ENCODE measurements at places on chromosomes 2 and 18.

- no peak for DNase-seq
Observed at GRCh38 chr2:45433363-45433762, 177.7 kb downstream of the SRBD1 start.

- no peak for DNase-seq
Observed at GRCh38 chr2:54321047-54321446, 65.0 kb upstream of the TSPYL6 start.

DNA sequence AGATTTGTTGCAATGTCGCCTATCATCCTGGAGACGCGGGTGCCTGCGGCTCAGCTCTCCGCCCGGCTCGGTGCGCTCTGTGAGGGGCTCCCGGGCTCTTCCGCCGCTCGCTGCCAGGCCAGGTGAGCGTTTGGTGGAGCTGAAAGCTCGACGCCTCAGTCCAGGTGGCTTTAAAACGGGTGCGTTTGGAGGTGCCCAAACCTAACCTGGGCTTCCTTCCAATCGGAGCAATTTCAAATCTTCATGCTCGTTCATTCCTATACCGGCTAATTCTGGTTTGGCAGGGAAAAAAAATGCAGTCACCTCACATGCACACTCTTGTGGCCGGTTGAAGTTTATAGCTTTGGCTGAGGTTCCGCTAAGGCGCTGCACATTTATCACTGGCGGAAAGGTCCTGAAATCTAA, at the start of gene SLC16A14:
Gene SLC16A14 (minus strand): TSS at position 274 of the 405 bp plus-strand sequence. CDS start 9,572 bp downstream, outside the sequence.
- no peak for DNase-seq

- no peak for DNase-seq
Observed at GRCh38 chr2:53622141-53622540, 145.5 kb upstream of the CHAC2 start.

DNA sequence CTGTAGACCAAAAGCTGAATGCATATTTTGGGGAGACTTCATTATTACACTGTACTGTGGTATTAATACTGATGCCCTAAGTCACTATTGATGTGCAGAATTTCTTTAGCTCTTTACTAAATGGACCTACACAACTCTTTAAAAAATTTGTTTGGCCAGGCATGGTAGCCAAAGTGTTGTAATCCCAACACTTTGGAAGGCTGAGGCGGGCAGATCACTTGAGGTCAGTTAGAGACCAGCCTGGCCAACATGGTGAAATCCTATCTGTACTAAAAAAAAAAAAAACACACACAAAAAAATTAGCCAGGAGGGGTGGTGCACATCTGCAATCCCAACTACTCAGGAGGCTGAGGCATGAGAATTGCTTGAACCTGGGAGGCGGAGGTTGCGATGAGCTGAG, 6.4 kb downstream of the TMEM182 start:
- DNase-seq, result no peak

DNA sequence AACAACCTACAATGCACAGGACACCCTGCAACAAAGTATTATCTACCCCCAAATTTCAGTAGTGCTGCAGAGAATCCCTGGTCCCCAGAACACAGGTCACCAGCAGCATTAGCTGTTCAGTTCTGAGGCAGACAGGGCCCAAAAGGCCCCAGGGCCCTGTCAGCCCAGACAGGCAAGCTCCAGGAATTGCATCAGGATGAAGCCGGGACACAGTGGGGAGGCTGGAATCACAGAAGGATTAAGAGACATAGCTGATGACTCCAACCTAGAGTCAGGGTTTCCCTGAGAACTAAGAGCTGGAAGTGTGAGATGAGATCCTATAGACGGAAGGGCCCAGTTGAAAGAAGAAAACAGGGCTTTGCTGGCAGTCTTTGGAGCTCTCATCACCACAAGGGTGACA, 148.1 kb downstream of the GALNT14 start:
- no peak for DNase-seq

DNA sequence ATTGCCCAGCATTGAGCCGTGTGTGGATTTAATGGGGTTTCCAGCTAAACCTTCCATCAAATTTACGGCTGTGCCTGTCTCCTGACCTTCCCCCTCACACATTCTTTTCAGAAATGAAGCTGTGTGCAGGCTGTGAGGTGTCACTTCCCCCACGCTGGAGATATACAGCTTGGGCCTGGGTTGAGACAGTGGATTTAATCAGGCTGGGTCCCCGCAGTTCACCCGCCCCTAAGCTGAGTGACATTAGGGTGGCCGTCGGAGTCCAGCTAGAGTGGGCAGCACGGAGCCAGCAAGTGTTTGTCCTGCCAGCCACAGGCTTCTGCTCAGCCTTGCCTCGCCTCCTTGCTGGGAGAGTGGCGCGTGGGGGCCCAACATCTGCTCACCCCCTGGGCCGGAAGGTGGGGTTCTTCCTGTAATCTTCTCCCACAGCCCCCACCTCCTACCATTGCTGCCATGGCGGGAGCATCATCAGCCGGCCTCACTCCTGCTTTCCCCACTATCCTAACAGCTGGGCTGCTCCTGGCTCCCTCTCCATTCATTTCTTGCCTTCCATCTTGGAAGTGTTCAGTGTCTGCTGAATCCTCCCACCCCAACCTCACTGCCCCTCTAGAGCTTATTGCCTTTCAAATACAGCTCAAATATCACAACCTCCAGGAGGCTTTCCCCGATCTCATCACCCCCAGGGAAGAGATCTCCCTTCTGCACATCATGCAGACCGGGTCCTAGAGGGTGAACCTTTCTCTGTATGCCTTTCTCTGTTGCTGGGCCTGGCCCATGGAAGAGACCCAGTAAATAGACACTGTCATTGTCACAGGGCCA, 149.0 kb downstream of the GLI2 start:
- no peak for DNase-seq

- no peak for DNase-seq
Observed at GRCh38 chr2:119352357-119352756, 14.3 kb downstream of the C2orf76 start.

- no peak for DNase-seq
Observed at GRCh38 chr18:8777846-8778245, 72.5 kb downstream of the MTCL1 start.

DNA sequence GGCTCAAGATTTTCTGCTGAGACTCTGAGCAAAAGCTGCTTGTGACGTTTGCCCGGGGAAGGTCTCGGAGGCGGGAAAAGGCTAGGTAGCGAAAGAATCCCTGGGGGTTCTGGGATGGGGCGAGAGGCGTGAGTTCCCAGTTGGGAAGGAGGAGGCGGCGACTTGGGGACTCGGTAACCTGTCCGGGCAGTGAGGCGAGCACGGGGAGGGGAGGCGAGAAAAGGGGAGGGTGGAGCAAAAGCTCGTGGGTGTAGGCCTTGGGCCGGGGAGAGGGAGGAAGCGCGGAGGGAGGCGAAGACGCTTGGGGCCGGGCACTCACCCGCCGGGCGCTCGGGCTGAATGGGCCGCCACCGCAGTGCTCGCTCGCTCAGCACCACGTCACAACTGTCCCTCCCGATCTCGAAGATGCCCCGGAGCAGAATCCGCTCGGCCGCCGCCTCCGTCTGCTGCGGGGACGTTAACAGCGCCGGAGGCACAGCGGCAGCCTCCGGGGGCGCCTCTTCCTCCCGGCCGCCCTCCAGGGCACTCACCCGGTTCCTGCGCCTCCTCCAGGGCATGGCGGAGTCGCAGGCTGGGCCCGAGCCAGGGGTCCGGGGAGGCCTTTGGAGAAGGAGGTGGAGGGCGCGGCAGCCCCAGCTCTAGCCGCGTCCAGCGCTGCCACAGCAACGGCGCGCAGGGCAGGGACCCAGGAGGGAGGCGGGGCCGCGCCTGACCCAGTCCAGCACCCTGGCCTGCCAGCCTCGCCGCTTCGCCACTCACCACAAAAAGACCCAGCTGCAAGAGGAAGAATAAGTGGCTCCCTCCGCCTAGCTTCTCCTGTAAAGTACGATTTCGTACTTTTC, at the start of gene CERKL:
Gene CERKL (minus strand): TSS at position 656 of the 842 bp plus-strand sequence. CDS start 99 bp downstream, at position 557.
- no peak for DNase-seq

DNA sequence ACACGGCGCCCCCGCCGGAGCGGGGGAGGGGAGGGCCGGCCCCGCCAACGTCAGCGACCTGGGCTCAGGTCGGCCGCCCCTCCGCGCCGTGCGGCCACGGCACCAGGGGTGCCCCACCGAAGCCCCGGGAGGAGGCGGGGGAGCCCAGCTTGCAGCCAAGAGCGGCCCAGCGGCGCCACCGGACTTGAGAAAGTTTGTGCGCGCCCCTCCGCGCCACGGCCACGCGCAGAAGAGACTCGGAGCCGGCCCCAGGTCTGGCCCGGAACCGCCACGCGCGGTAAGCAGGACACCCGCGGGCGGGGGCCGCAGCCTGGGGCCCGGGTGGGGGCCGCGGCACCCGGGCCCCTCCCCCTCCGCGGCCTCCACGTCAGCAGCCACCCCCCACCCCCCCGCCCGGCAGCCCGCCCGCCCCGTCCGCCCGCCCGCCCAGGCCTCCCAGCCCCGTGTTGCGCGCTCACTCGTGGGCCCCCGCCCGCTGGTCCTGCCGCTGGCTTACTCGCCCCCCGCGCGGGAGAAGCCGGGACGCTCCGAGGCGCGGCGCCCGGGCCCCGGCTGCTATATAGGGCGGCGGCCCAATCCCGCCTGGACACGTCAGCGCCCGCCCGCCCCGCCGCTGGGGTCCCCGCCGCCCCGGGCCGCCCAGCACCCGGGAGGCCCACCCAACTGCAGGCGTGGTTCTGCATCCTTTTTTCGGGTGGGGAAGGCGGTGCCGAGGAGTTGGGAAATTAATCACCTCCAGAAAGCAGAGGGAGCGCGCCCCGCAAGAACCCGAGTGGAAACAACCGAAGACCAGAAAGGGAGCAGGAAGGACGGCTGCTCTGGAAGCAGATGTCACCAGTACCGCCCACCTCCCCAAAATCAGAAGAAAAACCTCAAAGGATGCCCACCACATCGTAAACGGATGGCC, 42.9 kb downstream of the HDLBP start:
- DNase-seq, result no peak

DNA sequence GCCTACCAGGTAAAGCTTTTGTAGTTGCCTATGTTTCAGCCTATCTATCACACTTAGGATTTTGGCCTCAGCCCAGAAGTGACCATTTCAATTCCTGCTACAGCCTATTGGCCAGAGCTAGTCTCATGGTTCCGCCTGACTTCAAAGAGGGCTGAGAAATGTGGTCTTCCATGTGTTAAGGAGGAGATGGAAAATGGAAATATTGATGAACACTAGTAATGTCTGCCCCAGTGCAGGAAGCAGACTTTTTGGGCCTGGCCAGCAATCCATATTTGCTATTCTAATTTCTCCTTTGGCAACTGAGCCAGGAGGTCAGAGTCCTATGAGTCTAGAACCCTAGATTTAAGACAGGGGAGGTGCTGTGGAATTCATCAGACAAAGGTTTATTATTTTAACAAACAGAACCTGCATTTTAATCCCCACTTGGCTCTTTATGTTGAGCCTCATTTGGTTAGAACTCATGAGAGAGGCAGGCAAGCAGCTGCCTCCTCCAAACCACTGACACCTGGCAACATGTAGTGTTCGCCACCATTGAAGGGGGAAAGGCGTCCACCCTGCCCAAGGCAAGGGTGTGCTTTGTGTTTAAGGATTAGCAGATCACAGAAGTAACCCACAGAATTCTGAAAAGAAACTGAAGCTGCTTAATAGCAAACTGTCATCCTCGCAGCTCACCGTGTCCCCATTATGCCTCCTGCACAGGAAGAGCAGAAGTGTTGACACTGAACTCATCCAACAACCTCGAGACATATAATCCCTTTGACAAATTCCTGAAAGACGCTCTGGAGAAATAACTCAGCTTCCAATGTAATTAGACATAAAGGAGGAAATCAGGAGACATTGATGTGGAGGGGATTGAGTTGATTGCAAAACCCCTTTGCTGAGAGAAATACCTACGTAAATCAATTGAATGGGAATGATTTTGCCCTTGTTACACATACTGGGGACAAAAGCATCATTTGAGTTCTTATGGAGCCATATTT, 47.7 kb upstream of the SCG2 start:
- no peak for DNase-seq

DNA sequence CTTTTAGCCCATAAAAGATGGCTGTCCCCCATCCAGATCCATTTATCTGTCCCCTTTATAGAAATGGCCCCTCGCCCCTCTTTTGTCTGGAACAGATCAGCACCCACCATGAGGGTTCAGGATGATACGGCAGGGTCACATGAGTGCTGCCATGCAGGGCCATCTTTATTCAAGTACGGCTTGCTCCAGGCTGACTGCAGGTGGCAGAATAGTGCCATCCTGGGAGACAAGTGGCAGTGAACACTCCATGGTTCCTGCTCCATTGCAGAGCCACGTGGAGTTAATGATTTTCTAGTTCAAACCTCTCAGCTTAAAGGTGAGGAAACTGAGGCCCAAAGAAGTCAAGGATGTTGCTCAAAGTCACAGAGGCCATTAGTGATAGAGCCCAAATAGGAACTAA, 180.6 kb downstream of the CLIP4 start:
- DNase-seq, result no peak

DNA sequence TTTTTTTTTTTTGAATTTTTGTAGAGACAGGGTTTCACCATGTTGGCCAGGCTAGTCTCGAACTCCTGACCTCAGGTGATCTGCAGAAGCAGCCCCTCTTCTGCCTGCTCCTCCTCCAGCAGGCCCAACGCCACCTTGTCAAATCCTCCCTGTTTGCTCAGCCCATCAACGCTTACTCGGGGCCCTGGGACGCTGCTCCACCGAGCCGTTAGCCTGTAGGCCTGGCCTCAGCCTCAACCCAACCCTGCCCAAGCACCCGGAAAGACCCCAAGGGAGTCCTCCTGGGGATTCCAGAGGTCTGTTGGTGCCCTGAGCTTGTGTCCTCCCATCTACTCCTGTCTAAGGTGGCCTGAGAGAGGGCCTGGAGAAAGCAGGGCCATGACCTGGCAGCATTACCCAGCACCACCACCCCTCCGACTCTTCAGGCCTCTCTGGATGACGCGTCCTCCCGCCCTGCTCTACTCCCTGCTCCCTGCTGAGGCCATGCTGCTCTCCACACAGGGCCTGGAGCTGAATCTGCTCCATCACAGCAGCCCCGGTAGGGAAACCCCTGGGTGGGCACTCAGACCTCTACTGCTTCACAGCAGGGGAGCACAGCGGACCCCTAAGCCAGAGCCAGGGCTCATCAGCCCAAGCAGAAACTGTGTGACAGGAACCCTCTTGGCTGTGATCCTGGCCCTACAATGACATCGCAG, 3.2 kb downstream of the STK25 start:
- DNase-seq, result no peak

- DNase-seq, result no peak
Observed at GRCh38 chr18:69399253-69399652, 1.4 kb upstream of the DOK6 start.

GRCh38 chr2:74041726-74042125, 57.0 kb downstream of the TET3 start:
- no peak for DNase-seq

- no peak for DNase-seq
Observed at GRCh38 chr2:150410809-150411208, 76.7 kb downstream of the RND3 start.

GRCh38 chr2:105730170-105730569, 14.5 kb upstream of the NCK2 start:
- DNase-seq, result no peak

GRCh38 chr2:30865892-30866681, 58.8 kb upstream of the CAPN13 start:
- DNase-seq, result no peak

- no peak for DNase-seq
Observed at GRCh38 chr2:148042219-148042618, 21.3 kb downstream of the MBD5 start.

- DNase-seq, result no peak
Observed at GRCh38 chr2:226387499-226387942, 412.1 kb downstream of the IRS1 start.

Measured in SHP77 treated with DMSO at 0.1 percent for 48 hours (cell line).